ENCODE measurements at places on chromosomes 12 and 14.
A peak's percentile ranks its signal among the peaks of the same experiment; 100 is the strongest.

DNA sequence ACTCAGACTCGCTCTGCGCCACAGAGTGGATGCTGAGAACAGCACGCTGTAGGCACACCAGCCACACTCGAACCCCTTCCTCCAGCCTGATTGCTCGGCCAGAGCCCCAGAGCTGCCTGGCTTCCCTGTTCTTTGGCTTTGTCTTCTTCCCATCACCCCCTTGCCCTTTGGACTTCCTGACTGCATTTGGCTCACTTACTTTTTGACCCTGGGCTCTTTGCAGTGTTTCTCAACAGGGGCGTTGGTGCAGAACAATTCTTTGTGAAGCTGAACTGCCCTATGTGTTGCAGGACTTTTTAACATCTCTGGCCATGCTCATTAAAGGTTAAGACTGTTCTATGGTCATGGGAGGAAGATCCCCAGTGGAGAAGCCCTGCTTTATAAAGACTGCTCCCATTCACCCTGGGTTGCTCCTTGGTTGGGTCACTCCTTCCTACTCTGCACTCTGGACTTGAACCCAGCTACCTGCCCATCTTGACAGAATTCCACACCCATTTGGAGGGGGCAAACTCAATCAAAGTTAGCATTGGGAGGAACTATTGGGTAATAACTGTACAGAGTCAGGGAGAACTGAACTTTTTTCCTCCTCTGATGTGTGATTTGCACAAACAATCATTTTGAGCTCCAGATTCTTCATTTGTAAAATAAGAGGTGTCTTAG, 127.7 kb upstream of the PLEKHG7 start:
- no peaks in the 10 kb centered on the region for H3K4me1 ChIP-seq
- DNase-seq = no peak
- H3K27ac ChIP-seq = no peak overlapping the region
- H3K27me3 ChIP-seq = no peaks in the 10 kb centered on the region
- no peak overlapping the region for H3K4me3 ChIP-seq

DNA sequence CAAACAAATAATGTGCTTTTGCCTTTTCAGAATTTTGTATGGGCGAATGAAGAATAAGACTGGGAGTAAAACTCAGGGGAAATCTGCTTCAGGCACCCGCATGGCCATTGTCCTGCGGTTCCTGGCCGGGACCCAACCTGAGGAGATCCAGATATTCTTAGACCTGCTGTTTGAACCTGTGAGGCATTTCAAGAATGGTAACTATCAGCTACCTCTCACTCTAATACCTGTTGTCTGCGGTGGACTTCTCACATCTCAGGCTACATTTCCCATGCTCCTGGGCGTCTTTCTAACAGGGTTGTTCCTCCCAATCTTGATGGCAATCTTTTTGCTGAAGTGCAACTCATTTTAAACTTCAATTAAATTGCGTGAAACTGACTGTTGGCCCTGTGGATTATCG, 47.1 kb downstream of the UTP20 start:
- H3K27ac ChIP-seq = no peak overlapping the region
- H3K36me3 ChIP-seq = peaks cover 50% of the 10 kb centered on the region

DNA sequence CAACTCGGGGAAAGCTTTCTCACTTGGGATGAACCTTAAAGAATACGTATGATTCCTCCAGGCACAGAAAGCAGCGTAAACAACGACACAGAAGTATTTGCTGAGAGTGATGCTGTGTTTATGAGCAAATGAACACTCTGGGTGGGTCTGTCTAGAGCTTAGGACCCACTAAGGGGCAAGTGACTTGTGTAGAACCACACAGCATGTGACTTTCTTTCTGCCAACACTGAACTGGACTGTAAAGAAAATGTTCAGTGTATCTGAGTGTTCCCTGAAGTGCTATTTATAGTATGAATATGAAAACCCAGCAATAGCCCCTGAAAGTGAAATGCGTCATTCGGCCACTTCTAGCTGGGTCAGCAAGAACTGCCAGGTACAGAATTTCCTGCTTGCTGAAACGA, 78.5 kb downstream of the ST8SIA1 start:
- no peaks in the 10 kb centered on the region for H3K4me1 ChIP-seq
- no peaks in the 10 kb centered on the region for H3K36me3 ChIP-seq
- DNase-seq = no peak
- no peaks in the 10 kb centered on the region for H3K27me3 ChIP-seq
- H3K27ac ChIP-seq = no peak overlapping the region

DNA sequence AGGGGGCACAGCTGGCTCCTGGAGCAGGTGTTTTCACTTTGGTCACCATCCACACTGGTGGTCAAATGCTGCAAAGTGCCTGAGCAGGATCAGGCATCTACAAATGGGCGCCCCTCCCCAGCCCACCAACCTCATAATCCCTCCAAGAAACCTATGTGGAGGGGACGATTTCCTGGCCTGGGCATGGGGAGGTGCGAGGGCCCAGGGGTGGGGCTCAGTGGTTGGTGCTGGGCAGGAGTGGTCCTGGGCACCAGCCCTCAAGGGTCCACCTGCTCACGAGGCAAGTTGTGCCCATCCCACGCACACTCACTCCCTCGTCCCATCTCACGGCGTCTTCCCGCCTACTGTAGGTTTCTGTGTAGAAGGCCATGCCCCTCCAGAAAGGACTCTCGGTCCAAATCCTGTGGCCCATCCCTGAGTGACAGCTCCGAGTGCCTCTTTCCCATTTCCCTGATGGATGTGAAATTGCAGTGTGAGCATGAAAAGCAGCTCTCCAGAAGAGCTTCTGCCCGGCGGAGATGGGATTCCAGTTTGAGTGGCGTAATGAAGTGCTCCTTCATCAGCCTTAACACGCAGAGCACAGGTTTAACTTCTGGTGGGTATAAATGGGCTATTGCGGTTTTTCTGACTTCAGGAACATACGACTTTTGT, 36.9 kb downstream of the SLC15A4 start:
- H3K36me3 ChIP-seq = peaks cover 10% of the 10 kb centered on the region
- no peaks in the 10 kb centered on the region for H3K27me3 ChIP-seq
- no peak overlapping the region for H3K27ac ChIP-seq
- H3K4me1 ChIP-seq = peaks cover 3% of the 10 kb centered on the region
- no peak overlapping the region for H3K4me3 ChIP-seq

- H3K4me1 ChIP-seq = no peaks in the 10 kb centered on the region
- H3K4me3 ChIP-seq = no peak overlapping the region
- no peaks in the 10 kb centered on the region for H3K27me3 ChIP-seq
- H3K36me3 ChIP-seq = no peaks in the 10 kb centered on the region
- H3K27ac ChIP-seq = no peak overlapping the region
These were observed 199.3 kb upstream of the SLC16A7 start for GRCh38 chr12:59396519-59396918.

DNA sequence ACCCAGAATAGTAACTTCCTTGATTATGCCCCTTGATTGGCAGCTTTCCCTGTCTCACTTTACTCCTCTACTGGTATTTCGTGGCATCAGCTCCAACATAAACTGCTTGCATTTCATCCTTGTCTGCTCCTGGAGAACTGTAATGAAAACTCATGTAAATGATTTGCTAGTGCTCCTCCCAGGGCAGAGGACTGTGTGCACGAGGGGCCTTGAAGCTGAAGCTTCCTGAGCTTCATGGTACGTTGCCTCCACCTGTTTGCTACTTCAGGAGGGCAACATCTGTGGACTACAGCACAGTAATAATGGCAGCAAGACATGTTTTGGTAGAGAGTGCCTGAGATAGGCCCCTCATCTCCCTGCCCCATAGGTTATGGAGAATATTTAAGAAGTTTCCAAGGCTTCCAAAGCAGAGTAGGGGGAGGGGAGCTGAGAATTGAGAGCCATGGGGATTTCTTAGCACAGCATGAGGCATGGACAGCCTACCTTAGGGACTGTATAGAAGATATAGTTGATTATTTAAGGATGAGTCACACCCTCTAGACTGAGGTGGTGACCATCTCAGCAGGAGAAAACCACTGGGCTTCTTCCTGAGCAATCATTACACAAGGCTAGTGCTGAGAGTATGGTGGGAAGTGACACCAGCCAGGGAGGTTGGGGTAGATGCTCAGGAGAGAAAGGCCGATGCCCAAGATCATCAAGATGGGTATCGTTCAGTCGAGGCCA, 29.5 kb downstream of the CCDC198 start:
- H3K27me3 ChIP-seq = no peaks in the 10 kb centered on the region
- no peak overlapping the region for H3K27ac ChIP-seq

- no peak for DNase-seq
- H3K4me3 ChIP-seq = no peak overlapping the region
These were observed 261.2 kb downstream of the ACSS3 start for GRCh38 chr12:81339071-81339470.

DNA sequence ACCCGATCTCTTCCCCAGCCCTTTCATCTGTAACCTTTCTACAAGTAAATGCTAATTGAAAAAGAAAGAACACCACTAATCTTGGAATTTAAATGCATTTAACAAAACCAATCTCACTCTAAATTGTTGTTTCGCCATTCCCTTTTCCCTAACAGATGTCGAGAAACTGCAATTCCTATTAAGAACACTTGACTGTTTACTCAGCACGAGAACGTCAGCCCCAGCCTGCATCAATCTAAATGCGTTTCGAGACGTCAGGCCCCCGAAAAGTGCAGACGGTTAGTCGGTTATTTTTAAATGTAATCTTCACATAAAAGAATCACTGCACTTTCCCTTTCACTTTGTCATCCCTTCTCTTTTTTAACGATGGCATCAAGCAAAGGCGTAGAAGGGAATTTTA, 837.6 kb downstream of the VRK1 start:
- DNase-seq = no peak
- H3K27me3 ChIP-seq = no peaks in the 10 kb centered on the region
- H3K4me1 ChIP-seq = no peaks in the 10 kb centered on the region
- no peaks in the 10 kb centered on the region for H3K36me3 ChIP-seq

DNA sequence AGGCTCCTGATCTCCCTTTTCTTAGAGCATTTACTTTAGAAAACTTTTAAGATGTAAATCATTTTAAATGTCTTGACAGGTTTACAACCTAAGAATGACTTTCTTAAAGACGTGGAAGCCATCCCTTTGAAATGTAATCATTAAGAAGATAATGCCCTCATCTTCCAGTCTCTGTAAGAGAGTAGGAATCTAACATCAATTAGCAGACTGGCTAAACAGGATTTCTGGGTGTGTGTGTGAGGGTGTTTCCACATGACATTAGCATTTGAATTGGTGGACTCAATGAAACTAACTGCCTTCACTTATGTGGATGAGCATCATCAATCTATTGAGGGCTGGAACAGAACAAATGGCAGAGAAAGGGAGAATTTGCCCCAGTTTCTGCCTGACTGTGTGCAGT, 329.5 kb downstream of the RPL10L start:
- DNase-seq = no peak
- no peaks in the 10 kb centered on the region for H3K27me3 ChIP-seq
- no peak overlapping the region for H3K27ac ChIP-seq
- no peaks in the 10 kb centered on the region for H3K36me3 ChIP-seq
- no peaks in the 10 kb centered on the region for H3K4me1 ChIP-seq
- H3K4me3 ChIP-seq = no peak overlapping the region

DNA sequence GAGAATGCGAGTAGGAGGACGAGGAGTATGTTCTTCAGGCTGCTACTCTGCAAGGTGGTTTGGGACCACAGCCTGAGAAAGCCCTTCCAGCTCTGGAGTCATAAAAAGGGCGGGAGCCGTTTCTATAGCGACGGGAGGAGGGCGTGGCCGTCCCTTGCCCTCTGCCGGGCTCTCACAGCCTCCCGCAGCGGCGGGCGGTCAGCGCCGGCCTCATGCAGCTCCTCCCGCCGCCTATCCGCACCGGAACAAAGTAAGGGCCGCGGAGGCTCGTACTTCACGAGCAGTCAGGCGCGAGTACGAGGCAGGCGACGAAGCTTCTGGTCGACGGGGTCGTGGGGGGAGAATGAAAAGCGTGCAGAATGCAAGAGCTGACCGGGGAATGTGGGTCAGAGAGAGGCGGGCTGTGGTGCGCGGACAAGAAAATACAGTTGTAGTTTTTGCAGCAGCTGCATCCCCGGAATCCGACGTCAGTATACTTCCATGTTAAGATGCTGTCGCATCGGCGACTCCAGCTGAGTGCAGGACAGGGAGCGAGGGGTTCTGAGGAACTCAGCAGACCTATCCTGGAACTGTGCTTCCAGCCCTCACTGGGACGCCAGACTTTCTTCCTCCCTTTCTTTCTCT, at the start of gene DYRK4:
TSS of gene DYRK4 (plus strand) at position 175 of the 624 bp plus-strand sequence. CDS start at position 213, 38 bp downstream.
- H3K27me3 ChIP-seq = no peaks in the 10 kb centered on the region
- H3K27ac ChIP-seq = no peak within 1 kb of the TSS
- peak within 1 kb of the TSS; percentile 1 for H3K4me3 ChIP-seq

DNA sequence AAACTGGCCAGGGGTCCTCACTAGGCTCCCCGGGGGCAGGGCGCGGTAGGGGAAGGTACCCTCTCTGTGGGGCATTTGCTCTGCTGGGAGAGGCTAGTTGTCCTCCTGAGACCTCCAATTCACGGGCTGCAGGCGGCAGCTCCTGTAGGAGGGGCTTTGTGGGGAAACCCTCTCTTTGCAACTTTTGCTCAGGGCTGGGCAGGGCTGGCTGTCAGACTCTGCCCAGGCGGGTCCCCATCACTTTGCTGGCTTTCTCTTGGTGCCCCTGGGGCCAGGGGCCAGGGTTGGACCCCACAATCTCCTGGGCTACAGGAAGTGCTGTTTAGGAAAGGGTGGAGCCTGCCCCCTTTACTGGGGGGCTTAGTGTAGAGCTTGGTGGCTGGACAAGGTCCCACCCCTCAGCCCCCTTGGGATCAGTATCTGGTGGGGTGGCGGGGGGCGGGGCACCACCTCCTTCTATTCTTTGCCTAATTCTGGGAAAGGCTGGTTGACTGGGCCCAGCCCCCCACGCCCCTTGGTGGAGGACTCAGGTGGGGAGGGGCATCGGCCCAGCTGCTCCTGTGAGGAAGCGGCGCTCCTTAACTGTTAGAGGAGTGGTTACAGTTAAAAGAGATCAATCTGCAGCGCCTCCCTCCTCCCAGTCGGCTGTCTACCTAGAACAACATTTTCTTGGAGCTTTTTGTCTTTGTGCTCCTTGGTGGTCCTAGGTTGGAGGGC, 918.7 kb downstream of the AACS start:
- H3K4me3 ChIP-seq = peak overlapping the region; percentile 35
- H3K36me3 ChIP-seq = no peaks in the 10 kb centered on the region
- H3K4me1 ChIP-seq = no peaks in the 10 kb centered on the region
- no peak overlapping the region for H3K27ac ChIP-seq

DNA sequence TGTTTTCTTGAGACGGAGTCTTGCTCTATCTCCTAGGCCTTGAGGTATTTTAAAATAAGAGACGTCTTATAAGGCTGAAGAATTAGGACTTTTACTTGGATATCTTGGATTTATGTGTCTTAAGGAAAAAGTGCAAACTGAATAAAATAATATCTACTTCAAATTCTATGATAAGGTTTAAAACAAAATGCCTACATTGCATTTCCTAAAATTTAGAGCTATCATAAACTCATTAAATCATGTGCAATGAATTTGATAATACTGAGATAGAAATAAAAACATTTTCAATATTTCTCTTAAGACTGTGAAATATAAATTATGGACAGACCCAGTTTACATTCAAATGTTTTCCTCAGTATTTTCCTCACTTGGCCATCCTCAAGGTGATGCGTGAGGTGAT, 729.5 kb upstream of the LMO3 start:
- H3K4me1 ChIP-seq = no peaks in the 10 kb centered on the region
- H3K27ac ChIP-seq = no peak overlapping the region
- no peak for DNase-seq
- no peaks in the 10 kb centered on the region for H3K36me3 ChIP-seq
- no peaks in the 10 kb centered on the region for H3K27me3 ChIP-seq

- no peaks in the 10 kb centered on the region for H3K36me3 ChIP-seq
- no peak for DNase-seq
These were observed 746.2 kb upstream of the USP15 start for GRCh38 chr12:61514016-61514415.

GRCh38 chr12:95943330-95943842, at the start of gene AMDHD1:
Gene AMDHD1, plus strand, starts transcription at chr12:95943331. Its CDS starts 68 bp downstream, at chr12:95943399.
- H3K4me1 ChIP-seq = no peaks in the 10 kb centered on the region
- no peaks in the 10 kb centered on the region for H3K36me3 ChIP-seq
- H3K27me3 ChIP-seq = no peaks in the 10 kb centered on the region

GRCh38 chr12:13208533-13209435, 12.3 kb downstream of the EMP1 start:
- H3K27ac ChIP-seq = peak overlapping the region; percentile 33
- no peak for DNase-seq
- H3K27me3 ChIP-seq = no peaks in the 10 kb centered on the region
- H3K4me3 ChIP-seq = no peak overlapping the region
- H3K4me1 ChIP-seq = no peaks in the 10 kb centered on the region
- H3K36me3 ChIP-seq = peaks cover 3% of the 10 kb centered on the region
